ENCODE measurements at places on chromosomes 5 and 9. TPM values are rescaled to one million over a fixed set of nuclear protein-coding genes. Genes with fewer than 3 reads are reported as not detected.

The NIPSNAP3A gene
- 63.2 TPM for total RNA-seq

The FSD1L gene
- 127 TPM for total RNA-seq

The TTC16 gene
- total RNA-seq: not detected

The PTGS1 gene
- 0.31 TPM for total RNA-seq

The GFPT2 gene
- total RNA-seq: 18.5 TPM

The IFNB1 gene
- not detected for total RNA-seq

The APBA1 gene
- total RNA-seq: 51.3 TPM

The OR1J2 gene
- total RNA-seq: not detected

The ACTBL2 gene
- total RNA-seq: not detected

All from parietal lobe (tissue), 2 donors.